ENCODE measurements at places on chromosomes 4 and X. TPM values are rescaled to one million over a fixed set of nuclear protein-coding genes. Genes with fewer than 3 reads are reported as not detected.

Gene ZCCHC12
- total RNA-seq: not detected

Gene XKRX
- not detected for total RNA-seq

Gene PHOX2B
- not detected for total RNA-seq

Gene MTNR1A
- total RNA-seq: not detected

Gene IDH3G
- total RNA-seq: 39.1 TPM

Gene NDNF
- 3.4 TPM for total RNA-seq

Gene NOX1
- not detected for total RNA-seq

Gene DUX4
- total RNA-seq: not detected

Gene APBB2
- 36.0 TPM for total RNA-seq

Gene SASH3
- total RNA-seq: not detected

Gene FGF13
- total RNA-seq: 21.0 TPM

Gene GAGE12F
- not detected for total RNA-seq

Gene DCHS2
- total RNA-seq: 0.26 TPM

Gene CENPE
- total RNA-seq: 2.4 TPM

Gene F8A1
- total RNA-seq: 2.1 TPM

Gene SPON2
- 0.34 TPM for total RNA-seq

Gene GRIA2
- not detected for total RNA-seq

Gene NONO
- total RNA-seq: 450 TPM
